ENCODE measurements at places on chromosomes 1 and 21. TPM values are rescaled to one million over a fixed set of nuclear protein-coding genes. Genes with fewer than 3 reads are reported as not detected.

The STUM gene
- total RNA-seq, result 0.58 TPM

The SELENBP1 gene
- 29.8 TPM for total RNA-seq

The CRYAA gene
- total RNA-seq, result not detected

The PKP1 gene
- total RNA-seq, result 211 TPM

The ARHGAP30 gene
- 0.55 TPM for total RNA-seq

The OR10Z1 gene
- total RNA-seq, result not detected

The CYB5RL gene
- total RNA-seq, result 3.6 TPM

The MIXL1 gene
- total RNA-seq, result not detected

The NOS1AP gene
- total RNA-seq, result 2.6 TPM

The EPS8L3 gene
- not detected for total RNA-seq

All from PC-3 (cell line).